Skin of body (tissue), 3 donors: ENCODE measurements at places on chromosomes 1 and 21. TPM values are rescaled to one million over a fixed set of nuclear protein-coding genes. Genes with fewer than 3 reads are reported as not detected.
A peak's percentile ranks its signal among the peaks of the same experiment; 100 is the strongest.

DNA sequence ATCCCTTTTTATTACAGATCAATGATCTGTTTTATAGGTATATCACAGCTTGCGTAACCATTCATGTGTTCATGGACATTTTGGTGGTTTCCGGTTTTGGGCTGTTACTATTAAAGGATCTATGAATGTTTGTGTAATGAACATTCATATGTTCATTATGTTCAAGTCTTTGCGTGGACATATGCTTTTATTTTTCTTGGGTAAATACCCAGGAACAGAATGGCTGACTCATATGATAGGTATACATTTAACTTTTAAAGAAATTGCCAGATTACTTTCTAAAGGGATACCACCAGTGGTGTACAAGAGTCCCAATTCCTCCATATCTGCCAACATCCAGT is 73.7 kb downstream of the SPATA46 start:
- no peak for DNase-seq

DNA sequence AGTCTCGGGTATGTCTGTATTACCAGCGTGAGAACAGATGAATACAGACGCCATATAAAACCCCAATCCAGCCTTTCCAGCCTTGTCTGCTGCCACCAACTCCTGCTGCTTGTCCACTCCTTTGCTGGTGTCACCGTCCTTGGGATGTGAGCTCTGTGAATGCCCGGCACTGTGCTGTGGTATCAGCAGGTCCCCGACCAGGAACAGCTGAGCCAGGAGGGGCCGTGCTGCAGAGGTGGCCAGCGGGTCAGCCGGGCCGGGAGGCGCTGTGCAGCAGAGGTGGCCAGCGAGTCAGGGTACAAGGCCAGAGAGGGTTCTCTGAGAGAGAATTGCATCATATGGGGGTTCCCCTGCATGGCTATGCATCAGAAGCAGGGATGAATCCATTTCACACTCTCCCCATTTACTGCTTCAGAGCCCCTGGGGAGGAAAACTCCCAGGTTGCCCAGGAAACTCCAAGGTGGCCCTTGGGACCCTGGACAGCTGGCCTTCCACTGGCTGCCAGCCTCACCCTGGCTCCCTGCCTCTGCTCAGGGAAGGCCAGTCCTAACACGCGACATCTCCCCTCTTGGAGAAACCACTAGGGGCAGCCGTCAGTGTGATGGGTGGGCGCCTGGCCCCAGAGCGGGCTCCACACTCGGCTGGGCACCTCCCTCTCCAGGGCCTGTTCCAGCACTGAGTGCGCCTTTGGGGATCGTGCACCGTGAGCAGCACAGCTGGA is 122.4 kb upstream of the COL6A1 start:
- no peak for DNase-seq

DNA sequence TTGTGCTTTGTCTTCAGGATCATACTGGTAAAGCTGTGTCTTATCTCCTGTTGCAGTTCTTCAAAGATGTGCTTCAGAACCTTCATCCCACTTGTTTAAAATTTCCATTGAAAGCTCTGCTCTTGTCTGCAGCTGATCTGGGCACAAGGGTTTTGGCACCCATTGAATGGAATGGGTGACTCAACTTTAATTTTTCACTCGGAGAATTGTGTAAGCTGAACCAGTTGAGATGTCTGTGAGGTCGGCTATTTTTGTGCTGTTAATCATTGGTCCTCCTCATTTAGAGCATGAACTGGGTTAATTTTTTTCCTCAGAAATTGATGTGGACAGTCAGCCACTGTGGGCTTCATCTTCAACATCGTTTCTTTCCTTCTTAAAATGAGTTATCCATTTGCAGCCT is 252.1 kb downstream of the TM2D1 start:
- DNase-seq = no peak

DNA sequence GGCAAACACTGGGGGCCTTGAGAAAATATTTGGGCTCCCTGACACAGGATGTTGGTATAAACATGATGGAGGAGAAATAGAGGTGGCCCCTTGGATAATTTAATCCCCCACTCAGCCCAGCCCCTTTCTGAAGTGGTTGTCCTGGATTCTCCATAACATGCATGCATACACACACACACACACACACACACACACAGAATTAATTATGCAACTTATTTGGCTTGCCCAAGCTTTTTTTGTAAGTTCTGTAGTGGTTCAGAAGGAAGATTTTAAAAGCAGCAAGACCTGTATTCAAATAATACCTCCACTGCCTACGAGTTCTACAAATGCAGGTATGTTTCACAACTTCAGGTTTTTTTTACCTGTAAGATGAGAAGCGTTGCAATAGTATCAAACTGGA is 15.0 kb downstream of the ATF3 start:
- DNase-seq = no peak

GRCh38 chr1:26839339-26839722 is 12.8 kb downstream of the ZDHHC18 start:
- DNase-seq = no peak

GRCh38 chr21:31128234-31128633 is 90.0 kb upstream of the KRTAP19-8 start:
- DNase-seq = no peak

- DNase-seq = no peak
Observed at GRCh38 chr1:60895252-60895651, 187.1 kb upstream of the NFIA start.

DNA sequence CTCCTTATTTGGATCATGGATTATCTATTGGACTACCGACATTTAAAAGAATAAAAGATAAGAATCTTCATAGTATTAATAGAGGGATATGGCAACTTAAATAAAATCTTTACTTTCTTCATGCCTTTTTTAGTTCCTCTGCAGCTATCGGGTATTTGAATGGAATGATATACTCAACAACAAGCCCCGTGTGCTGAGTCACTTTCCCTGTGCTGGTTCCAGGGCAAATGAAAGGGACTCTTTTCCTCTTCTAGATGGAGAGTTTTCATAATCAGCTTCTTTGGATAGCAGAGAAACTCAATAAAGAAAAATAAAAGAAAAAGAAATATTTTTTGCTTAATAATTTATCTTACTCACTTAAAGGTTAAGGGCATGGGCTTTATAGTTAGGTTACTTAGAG is 213.7 kb downstream of the LRRC40 start:
- no peak for DNase-seq

- DNase-seq = no peak
Observed at GRCh38 chr1:48228156-48228555, 5.6 kb downstream of the SLC5A9 start.

DNA sequence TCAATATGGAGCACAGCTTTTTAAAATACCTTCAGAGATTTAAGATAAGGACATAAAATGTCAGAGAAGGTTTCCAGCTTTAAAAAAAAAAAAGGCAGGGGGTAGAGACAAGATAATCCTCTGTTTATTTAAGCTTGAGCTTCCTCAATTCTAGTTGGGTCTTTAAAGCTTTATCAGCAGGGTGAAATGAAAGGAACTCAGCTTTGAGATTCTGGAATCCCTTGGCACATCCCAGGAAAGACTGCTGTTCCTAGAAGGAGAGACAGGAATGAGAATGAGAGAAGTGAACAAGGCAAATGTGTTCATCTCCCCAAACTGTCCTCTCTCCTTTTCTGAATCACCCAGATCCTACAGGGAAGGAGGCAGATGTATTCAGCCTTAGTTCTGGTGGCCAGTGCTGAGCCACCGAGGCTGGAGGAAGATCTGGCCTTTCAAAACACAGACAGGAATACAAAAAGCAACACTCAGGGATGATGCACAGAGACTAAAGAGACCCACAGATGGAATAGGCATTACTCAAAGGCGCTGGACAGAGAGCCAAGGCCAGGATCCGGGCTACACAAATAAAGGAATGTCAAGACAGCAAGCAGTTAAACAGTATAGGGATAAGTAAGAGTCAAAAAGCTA is 385.8 kb upstream of the DUSP10 start:
- DNase-seq = no peak

GRCh38 chr1:162087574-162087973 is 18.1 kb downstream of the NOS1AP start:
- DNase-seq = no peak

DNA sequence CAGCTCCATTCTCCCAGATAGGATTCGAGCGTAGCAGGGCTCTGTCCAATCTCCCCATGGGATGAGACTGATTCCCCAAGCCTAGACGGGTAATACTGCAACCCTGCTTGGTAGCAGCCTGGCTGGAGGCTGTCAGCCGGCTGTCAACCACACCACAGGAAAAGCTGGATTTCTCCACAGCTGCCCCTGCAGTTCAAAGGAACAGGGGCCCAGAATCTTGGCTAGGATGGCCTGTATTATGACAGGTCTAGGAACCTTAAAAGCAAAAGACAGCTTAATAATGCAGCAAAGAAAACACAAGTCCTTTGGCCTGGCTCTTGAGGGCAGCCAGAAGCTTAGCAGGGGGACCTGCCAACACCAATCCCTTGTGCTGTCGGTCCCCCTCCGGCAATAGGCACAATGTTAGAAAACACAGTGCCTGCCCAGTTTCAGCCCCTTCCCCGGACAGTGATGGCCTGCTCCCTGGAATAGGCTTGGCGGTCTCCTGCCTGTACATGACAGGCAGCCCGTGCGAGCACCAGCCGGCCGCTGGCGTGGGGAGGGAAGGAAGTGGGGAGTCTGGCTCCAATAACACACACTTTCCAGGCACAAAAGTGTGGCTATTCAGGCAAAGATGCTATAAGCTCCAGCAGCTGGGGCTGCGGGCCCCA is 90.5 kb downstream of the TRABD2B start:
- no peak for DNase-seq

- no peak for DNase-seq
Observed at GRCh38 chr1:189434461-189434860, 1043.2 kb downstream of the BRINP3 start.

DNA sequence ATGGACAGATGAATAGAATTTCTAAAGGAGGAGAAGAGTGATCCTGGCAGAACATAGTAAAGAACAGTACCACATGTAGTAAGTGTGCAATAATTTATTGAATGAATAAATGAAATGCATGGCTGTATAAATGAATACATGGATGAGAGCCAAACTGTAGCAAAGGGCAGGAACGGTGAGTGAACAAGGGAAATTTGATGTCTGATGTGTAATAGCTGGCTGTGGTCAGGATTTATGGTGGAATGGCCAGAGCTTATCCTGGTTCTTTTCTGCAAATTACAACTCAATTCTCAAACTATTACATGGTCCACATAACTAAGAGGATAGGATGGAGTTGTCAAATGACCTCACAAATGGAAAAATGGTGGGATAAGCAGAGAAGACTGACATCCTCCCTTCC is 43.2 kb upstream of the ARHGAP29 start:
- no peak for DNase-seq

GRCh38 chr1:224766266-224766665 is 150.1 kb downstream of the CNIH3 start:
- no peak for DNase-seq

GRCh38 chr21:44085491-44086321 is 21.5 kb upstream of the PWP2 start:
- DNase-seq = no peak

DNA sequence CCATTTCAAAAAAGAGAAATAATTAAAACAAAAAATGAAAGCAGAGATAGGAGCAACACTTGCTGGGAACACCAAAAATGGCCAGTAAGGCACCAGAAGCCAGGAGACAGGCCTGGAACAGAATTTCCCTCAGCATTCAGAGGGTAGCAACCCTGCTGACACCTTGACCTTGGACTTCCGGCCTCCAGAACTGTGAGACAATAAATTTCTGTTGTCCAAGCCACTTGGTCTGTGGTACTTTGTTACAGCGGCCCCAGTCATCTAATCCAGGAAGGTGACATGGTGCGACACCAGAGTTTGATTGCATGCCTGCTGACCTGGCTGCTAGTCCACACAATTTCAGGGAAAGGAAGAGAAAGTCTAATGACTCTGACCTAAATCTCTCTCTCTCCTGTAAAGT is 10.6 kb upstream of the RAB4A start:
- DNase-seq = no peak

GRCh38 chr1:205434738-205435137 is 12.9 kb upstream of the LEMD1 start:
- no peak for DNase-seq

DNA sequence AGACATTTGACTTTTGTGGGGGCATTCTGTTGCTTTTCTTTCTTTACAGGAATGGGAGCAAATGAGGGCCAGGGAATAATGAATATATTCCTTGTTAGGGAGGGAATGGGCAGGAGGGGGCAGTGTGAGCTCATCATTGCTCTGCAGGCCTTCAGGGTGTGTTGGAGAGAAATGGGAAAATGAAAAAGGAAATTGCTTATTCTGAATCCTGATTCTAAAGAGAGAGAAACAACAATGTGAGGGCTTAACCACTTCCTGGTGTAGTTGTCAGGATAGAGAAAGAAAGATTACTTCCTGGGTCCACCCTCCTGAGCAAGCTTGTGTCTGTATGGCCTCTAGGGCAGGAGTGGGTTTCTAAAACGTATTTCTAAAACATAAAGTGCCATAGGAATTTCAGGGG is 28.3 kb downstream of the VANGL2 start:
- DNase-seq = peak; percentile 20

DNA sequence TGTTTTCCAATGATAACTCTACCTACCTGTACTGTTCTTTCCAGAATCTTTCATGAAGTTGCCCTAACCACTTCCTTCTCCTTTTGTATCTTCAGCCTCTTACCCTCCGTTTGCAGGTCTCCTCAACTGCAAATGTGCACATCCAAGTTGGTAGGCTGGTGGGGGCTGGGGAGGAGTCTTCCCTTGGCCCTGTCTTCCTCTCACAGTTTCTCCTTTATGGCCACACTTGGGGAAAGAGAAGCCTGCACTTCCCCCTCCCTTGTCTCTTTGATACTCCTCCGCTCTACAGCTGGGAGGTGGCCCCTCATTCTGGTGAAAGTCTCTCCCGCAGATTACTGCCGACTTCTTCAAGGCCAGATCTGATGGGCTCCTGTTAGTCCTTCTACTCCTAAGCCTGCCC is 26.9 kb upstream of the GPR88 start:
- no peak for DNase-seq

DNA sequence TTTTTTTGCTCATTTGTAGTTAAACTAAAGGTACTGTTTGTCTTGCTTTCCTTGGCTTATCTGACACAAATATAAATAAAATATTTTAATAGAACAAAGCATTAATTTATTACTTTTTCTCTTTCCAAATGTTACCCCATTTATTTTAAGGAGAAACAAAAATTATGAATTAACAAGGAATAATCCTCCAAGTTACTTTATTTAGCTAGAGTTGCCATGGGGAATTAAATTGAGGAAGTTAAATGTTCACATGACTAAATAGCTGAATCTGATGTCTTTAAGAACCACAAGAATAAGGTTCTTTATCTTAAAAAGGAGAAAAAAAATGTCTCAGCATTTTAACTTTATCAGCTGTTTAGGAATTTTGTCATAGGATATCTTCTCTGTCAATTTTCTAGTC is 12.3 kb downstream of the ATG4C start:
- DNase-seq = no peak

- no peak for DNase-seq
Observed at GRCh38 chr1:117685936-117686806, 80.3 kb downstream of the TENT5C start.

GRCh38 chr1:192589813-192590212 is 14.2 kb downstream of the RGS1 start:
- DNase-seq = no peak

- peak; percentile 70 for DNase-seq
Observed at GRCh38 chr21:32772281-32773047, 909 bp upstream of the PAXBP1 start.

GRCh38 chr1:153340356-153340755 is 8.3 kb downstream of the PGLYRP4 start:
- no peak for DNase-seq

GRCh38 chr1:31791131-31791858 is 24.5 kb downstream of the SPOCD1 start:
- no peak for DNase-seq

CDCA8 gene
- 3.3 TPM for total RNA-seq

TTLL10 gene
- total RNA-seq = 0.39 TPM

NBPF14 gene
- 54.4 TPM for total RNA-seq

CASQ1 gene
- 109 TPM for total RNA-seq

TDRD5 gene
- total RNA-seq = 0.59 TPM

IRF6 gene
- 77.9 TPM for total RNA-seq

FCRL1 gene
- 0.39 TPM for total RNA-seq

HMGCS2 gene
- 0.89 TPM for total RNA-seq

CNKSR1 gene
- 6.9 TPM for total RNA-seq
